Activated CD4-positive, CD25-positive, alpha-beta regulatory T cell treated with anti-CD3 and anti-CD28 coated beads, Interleukin-2, amount 50 U/mL, for 16 hours (primary cell): ENCODE measurements at places on chromosomes 1 and 21.

GRCh38 chr1:73626326-73626725 is 571.6 kb downstream of the LRRIQ3 start:
- DNase-seq, result no peak

- DNase-seq, result no peak
Measured at GRCh38 chr1:21919520-21919919, 17.6 kb downstream of the HSPG2 start.

- DNase-seq, result no peak
Measured at GRCh38 chr21:26892151-26892550, 46.9 kb upstream of the ADAMTS1 start.

GRCh38 chr1:196461521-196461920 is 146.7 kb downstream of the KCNT2 start:
- DNase-seq, result no peak

- no peak for DNase-seq
Measured at GRCh38 chr21:41187537-41188025, 19.6 kb downstream of the BACE2 start.
